ENCODE measurements at places on chromosomes 13 and 19.

- DNase-seq: peak; percentile 6
These were observed at the start of gene DOCK6 for GRCh38 chr19:11261971-11262839. TSS of gene DOCK6 (minus strand) at chr19:11262524. CDS start at chr19:11262440, 84 bp downstream.

DNA sequence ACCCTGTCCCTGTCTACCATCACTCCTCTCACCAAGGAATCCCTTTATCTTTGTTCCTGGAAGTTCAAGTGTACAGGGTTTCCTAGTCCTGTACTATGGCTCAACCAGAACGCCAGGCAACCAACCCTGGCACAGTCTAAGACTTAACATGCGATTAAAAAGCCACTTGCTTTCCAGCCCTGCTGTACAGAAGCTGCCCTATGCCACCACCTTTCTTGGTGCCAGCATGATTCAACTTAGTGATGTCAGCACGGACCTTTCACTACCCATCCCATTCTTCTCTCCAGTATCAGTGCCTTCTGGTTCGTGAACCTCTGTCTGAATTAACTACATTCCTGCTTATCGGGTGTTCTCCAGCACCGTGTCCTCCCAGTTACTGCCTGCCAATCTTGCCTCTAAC, 151.1 kb downstream of the KLF12 start:
- DNase-seq: no peak

DNA sequence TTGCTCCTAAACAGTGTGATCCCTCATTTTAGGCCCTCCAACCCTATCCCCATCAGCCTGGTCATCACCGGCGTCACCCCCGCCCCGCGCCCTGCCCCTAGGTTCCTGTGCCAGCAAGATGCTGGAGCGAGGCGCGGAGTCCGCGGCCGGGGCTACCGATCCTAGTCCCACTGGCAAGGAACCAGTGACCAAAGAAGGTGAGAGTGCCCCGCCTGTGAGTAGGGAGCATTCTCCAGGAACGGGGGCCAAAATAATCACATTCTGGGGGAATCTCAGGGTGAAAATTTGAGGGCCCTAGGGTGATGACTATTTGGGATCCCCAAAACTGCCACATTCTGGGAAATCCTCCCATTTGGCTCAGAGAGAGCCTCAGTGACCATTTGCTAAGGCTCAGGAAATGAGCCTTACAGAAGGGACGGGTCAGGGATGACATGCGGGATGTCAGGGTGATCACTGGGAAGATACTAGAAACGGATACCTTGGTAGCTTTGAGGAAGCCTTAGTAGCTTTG, 1.4 kb downstream of the ZNF575 start:
- peak; percentile 71 for DNase-seq

- DNase-seq: no peak
These were observed 18.4 kb upstream of the URI1 start for GRCh38 chr19:29923653-29924052.

DNA sequence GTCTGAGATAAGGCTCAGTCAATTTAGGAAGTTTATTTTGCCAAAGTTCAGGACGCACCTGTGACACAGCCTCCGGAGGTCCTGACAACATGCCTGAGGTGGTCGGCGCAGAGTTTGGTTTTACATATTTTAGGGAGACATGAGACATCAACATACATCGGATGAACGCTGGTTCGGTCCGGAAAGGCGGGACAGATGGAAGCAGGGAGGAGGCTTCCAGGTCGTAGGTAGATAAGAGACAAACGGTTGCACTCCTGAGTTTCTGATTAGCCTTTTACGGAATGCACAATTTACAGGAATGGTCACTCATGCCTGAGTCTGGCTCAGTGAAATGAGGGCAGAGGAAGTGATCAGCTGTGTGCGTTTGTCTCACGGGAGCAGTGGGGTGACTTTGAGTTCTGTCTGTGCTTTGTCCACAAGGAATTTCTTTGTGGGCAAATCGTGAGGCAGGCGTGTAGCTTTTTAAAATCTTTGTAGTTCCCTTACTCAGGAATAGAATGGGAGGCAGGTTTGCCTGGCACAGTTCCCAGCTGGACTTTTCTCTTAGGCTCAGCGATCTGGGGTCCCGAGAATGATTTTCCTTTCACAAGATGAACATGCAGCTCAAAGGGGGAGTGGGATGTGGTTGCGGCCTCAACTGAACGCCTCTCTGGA, 36.2 kb downstream of the C13orf46 start:
- no peak for DNase-seq

- DNase-seq: no peak
These were observed at the start of gene ARHGAP35 for GRCh38 chr19:46860846-46861690. TSS of gene ARHGAP35 (plus strand) at chr19:46860997. CDS start at chr19:46918676, 57,679 bp downstream.

DNA sequence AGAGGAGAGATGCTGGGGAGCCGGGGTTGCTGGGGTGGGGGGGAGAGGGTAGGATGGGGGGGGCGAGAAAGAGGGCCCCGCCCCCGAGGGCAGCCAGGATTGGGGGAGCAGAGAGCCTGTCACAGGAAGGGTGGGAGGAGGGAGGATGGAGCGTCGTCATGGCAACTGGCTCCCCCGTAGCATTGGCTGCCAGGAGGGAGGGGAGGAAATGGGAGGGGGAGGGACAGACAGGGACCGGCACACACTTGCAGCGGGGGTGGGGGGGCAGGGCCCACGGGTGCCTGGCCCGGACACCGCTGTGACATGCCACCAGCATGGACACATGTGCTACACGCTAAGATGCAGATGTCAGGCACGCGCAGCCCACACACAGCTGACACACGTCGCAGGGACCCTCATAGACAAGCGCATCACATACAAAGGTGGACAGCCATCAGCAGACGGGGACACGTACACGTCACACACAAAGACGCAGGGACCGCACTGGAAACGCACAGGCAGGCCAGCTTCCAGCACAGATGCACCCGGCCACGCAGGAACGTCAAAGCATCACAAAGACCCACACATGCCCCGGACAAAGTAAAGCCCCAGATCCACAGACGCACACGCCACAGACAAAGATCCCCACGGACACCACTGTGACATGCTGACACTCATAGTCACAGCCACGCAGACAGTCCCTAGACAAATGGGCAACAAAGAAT, at the start of gene LMTK3:
Gene LMTK3, minus strand, starts transcription at position 36 of the 704 bp plus-strand sequence. CDS start 259 bp downstream, outside the sequence.
- no peak for DNase-seq

DNA sequence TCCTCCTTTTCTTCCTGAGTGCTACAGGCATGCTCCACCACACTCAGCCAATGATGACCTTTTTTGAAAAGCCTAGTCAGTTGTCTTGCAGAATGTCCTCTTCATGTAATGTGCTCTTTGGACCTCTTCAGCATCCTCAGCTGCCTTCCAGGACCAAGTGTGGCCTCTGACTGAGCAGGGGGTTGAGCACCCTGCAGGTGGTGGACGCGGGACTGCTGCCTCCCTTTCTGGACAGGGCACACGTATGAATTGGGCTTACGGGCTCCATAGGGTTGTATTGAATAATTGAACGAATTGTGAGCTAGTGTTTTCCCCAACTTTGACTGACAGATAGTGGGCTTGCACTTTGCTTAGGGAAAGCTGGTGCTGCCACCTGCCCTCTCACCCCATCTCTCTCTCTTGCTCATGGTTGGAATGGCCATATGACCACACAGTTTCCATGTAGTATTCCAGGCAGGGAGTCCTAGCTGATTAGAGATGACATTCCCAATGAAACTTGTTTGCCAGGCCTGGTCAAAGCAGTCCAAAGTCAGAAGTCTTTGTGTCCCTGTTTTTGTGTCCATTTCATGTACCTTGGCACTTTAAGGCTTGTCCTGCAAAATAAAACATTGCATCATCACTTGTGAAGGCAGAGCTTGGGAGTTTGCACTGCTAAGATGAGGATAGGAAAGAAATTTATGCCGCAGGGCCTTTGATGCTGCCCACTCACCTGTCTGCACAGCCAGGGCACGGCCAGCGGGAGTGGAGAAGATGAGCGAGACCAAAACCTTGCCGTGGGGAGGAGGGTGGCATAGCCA, 76.3 kb upstream of the NPAS1 start:
- no peak for DNase-seq

- DNase-seq: no peak
These were observed 232.6 kb upstream of the GPC6 start for GRCh38 chr13:92994056-92994455.

- DNase-seq: no peak
These were observed 24.9 kb downstream of the MPND start for GRCh38 chr19:4368128-4368820.

DNA sequence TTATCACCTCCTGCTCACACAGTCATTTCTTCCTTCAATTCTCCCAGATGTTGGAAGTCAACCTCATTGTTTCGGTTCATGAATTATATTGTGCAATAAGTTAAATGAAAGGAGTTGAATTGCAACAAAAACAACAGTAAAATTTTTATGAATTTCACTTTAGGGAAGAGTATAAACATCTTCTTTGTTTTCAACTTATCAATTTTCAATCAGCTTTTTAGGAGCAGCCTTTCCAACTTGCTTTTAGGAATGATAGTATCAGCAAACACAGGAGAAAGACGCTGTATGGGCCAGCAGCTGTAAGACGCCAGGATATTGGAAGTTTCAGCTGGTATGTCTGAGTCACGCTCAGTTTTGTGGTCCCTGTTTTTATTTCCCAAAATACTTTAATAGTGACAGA, 132.5 kb upstream of the ARGLU1 start:
- no peak for DNase-seq

- no peak for DNase-seq
These were observed 104.7 kb downstream of the MYCBP2 start for GRCh38 chr13:77222000-77222690.

DNA sequence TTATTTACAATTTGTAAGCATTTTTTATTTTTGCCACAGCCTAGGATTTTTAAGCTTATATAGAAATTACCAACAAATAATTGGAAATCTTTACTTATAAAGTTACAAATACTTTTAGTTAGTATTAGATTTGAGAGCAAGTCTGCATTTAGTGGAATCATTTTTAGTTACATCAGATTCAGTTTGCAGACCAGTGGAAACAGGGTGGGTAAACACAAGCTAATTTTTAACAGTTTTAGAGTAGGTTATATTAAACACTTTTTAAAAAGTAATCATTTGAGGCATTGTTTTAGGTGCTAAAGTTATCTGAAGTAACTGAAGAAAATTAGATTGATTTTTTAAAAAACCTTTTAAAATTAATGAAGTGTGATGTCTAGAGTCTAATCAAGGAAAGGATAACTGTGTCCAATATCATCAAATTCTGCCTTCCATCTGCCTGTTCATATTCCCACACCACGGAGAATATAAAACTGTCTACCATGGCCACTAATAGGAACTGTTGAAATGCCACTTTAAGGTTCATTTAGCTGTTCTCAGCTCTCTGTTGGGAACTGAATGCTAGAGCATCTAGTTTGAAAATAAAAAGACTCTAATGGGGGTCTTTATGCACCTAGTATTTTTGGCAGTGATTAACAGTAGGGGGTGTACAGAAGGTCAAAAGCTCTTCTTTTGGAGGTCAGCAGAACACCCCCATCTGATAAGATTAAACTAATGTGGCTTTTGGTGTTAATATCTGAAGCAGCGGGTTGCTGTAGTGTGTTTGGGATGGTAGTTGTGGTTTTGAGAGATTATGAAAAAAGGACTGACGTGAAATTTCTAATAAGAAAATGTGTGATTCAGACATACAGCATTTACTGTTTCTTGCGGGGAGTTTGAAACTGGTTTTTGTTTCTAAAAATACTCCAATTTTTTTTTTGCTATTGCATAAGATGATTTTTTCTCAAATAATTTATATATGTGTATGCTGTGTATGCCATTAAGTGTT, 66.5 kb downstream of the NDFIP2 start:
- no peak for DNase-seq

DNA sequence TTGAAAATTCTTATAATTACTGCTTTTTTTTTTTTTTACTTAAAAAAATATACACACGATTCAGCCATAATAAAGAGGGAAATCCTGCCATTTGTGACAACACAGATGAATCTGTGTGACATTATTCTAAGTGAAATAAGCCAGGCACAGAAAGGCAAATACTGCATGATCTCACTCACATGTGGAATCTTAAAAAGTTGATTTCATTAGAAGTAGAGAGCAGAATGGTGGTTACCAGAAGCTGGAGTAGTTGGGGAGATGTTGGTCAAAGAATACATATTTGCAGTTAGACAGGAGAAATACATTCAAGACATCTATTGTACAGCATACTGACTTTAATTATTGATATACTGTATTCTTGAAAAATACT, 116.2 kb downstream of the KLF12 start:
- DNase-seq: no peak

DNA sequence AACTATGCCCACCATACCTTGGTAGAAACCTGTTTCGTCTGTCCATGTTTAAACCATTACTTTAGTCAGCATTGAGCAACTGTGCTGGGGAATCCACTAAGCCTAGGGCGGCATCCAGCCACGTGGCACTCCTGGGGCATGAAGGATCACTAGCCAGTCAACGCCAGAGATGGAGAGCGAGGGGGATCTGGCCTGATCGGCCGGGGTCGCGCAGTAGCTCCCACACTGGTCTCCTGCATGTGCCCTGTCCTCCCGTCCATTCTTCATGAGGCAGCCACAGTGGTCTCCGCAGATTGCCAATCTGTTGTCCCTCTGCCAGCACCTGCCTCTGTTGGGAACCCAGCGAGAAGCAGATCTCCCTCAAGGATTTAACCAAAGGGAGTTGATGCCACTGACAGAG, 109.4 kb downstream of the DPF1 start:
- DNase-seq: no peak

- DNase-seq: no peak
These were observed 153.5 kb downstream of the LMO7 start for GRCh38 chr13:75789451-75790197.

DNA sequence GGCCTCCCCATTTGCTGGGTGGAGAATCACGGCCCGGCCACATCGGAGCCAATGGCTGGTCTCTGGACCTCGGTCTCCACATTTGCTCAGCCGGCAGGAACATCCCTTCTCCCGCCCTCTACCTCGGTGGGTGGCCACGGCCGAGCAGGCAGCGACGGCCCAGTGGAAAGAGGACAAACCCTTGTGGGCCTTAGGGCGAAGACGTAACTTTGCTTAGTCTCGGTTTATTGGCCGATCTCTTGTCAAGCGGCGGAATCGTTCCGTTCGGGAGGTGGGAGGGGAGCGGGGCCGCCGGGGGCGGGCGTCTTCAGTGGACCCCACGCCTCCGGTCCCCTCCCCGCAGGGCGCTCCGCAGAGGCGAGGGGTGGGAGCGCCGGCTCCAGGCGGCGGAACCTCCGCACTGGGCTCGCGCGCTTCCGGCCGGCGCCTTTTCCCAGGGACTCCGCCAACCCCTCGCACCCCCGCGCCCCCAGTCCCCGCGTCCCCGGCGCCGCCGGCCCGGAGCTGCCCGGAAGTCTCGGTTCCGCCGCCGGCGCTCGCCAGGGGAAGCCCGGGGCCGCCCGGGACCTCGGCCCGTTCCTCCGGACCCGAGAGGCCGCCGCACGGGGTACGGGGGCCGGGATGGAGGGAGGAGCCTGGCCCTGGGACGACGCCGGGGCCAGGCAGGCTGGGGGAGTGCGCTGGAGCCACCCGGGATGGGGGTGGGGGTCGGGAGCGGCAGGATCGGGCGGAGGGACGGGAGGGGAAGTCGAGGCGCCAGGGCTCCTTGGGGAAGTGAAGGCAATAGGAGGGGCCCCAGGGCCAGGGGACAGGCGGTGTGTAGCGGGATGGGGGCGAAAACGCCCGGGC, at the start of gene ZNF580:
Gene ZNF580, plus strand, starts transcription at position 426 of the 849 bp plus-strand sequence. CDS start 1,507 bp downstream, outside the sequence.
- peak; percentile 59 for DNase-seq

- peak; percentile 43 for DNase-seq
These were observed 7.1 kb upstream of the PDE4C start for GRCh38 chr19:18233224-18233825.

GRCh38 chr13:113226873-113227450, 17.5 kb downstream of the CUL4A start:
- DNase-seq: no peak

All from inflammatory macrophage treated with lipopolysaccharide for 1 hour (primary cell).